Spleen (tissue), 13 donors: ENCODE measurements at places on chromosomes 12 and 14. TPM values are rescaled to one million over a fixed set of nuclear protein-coding genes. Genes with fewer than 3 reads are reported as not detected.

GRCh38 chr14:86505808-86506207 is 975.9 kb downstream of the FLRT2 start:
- no peaks in the 10 kb centered on the region for H3K4me1 ChIP-seq
- no peak overlapping the region for H3K27ac ChIP-seq
- H3K27me3 ChIP-seq: no peaks in the 10 kb centered on the region
- H3K36me3 ChIP-seq: no peaks in the 10 kb centered on the region
- DNase-seq: no peak
- H3K4me3 ChIP-seq: no peak overlapping the region

DNA sequence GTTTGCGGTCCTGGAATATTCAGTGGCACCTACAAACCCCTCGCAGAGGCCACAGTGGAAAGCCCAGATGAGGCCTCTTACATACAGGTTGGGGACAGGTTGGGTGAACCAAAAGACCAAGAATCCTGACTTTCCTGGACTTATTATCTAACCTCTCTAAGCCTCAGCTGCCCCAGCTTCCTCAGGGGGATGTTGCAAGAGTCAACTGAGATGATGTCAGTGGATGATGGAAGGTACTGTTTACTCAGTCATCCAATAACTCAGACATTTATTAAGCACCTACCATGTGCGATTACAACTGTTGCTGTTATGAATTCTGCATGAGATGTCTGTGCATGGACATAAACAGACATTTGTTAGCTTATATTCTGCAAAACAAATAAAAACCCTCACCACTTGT is 72.8 kb downstream of the RFX4 start:
- no peaks in the 10 kb centered on the region for H3K4me1 ChIP-seq
- DNase-seq: no peak
- H3K4me3 ChIP-seq: no peak overlapping the region
- H3K36me3 ChIP-seq: no peaks in the 10 kb centered on the region

- H3K36me3 ChIP-seq: no peaks in the 10 kb centered on the region
- no peak for DNase-seq
- no peak overlapping the region for H3K4me3 ChIP-seq
Measured at GRCh38 chr14:68027276-68027675, 207.7 kb downstream of the RAD51B start.

DNA sequence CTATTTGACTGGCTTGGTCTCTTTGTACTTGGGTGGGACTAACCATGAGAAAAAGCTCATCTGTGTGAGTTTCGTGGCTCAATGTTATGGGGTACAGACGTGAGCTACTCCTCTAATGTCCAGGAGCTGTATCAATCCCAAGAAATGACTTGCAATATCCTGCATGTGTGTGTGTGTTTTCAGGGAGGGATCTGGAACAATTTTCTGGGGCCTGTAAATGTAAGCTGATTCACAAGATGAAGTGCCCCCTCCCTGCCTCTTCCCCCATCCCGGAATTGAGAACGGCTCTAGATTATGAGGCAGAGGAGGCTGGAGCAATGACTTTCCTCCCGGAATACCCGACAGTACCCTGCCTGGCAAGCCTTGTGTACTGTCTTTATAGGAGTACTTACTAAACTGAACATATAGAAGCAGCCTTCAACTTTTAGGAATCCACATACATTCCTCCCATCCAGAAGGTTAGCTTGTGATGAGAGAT is 53.9 kb downstream of the TMX1 start:
- H3K4me1 ChIP-seq: no peaks in the 10 kb centered on the region
- DNase-seq: no peak
- no peaks in the 10 kb centered on the region for H3K36me3 ChIP-seq
- H3K4me3 ChIP-seq: no peak overlapping the region
- no peaks in the 10 kb centered on the region for H3K27me3 ChIP-seq
- H3K27ac ChIP-seq: peak overlapping the region; percentile 62

The SLC25A21 gene
- total RNA-seq: 0.28 TPM

DNA sequence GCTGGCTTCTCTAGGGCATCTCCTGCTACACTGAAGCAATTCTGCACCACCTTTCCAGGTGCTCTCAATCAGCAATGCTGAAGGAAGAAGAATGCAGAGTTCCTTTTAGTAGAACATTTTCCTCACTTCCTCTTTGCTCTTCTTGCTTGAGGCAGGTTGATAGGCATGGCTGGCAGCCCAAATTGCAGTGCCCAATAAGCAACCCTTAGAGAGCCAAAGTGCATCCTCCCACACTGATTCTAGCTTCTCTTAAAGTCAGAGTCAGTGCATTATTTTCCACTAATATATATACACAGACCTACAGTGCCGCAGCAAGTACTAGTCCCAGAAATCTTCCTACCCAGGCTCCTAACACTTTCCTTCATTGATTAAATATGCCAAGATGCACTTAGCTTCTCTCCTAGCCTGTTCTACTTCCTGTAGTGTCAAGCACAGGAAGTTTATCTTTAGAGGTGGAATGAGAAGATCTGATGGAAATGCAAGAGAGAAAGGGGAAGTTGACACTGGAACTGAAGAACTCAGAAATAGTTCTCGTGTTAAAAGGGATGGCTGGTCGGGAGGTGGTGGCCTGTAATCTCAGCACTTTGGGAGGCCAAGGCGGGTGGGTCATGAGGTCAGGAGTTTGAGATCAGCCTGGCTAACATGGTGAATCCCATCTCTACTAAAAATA is 132.7 kb downstream of the SSPN start:
- DNase-seq: no peak
- H3K4me1 ChIP-seq: no peaks in the 10 kb centered on the region
- no peaks in the 10 kb centered on the region for H3K36me3 ChIP-seq
- no peaks in the 10 kb centered on the region for H3K27me3 ChIP-seq
- H3K27ac ChIP-seq: peak overlapping the region; percentile 13
- H3K4me3 ChIP-seq: no peak overlapping the region
